ENCODE measurements at places on chromosomes 7 and 10. TPM values are rescaled to one million over a fixed set of nuclear protein-coding genes. Genes with fewer than 3 reads are reported as not detected.

FBXL15 gene
- 12.7 TPM for total RNA-seq

CYP3A4 gene
- not detected for total RNA-seq

CH25H gene
- total RNA-seq = not detected

TAF6 gene
- 58.6 TPM for total RNA-seq

ACBD7 gene
- 5.4 TPM for total RNA-seq

SMO gene
- total RNA-seq = 15.5 TPM

EBLN1 gene
- total RNA-seq = not detected

PODXL gene
- 44.2 TPM for total RNA-seq

ANKRD61 gene
- 0.26 TPM for total RNA-seq

DNA sequence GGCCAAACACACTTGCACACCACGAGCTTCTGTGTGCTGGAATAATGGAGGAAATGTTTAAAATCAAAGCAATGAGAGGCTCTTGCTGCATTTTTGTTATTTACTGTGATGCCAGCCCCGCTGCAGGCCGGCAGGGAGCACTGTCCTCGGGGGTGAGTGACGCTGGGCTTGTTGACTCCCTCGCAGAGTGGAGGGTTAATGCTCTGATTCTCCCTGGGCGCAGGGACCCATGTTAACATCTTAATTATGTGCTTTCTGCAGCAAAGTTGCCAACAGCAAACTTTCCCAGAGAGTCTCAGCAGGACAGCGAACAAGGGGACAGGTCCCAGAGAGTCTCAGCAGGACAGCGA, 22.9 kb downstream of the SCART1 start:
- DNase-seq = no peak

- DNase-seq = no peak
These were observed 225.9 kb downstream of the LRMDA start for GRCh38 chr10:75657351-75657750.

DNA sequence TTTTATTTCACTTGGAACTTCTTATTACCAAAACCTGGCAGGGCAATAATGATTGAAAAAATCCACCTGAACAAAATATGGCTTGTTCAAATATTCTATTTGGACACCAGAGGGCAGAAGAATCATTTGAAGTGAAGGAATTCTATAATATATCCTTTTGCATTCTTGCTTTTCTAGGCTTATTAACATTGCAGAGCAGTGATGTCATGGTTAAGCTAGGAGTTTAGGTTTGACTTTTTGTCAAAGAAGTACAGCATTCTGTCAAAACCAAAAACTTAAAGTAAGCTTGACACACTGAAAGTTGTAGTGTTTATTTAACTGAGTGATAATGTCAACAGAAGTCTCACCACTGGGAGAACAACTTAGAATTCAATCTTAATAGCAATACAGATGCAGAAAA, 156.0 kb downstream of the SEMA3D start:
- DNase-seq = peak; percentile 74

DNA sequence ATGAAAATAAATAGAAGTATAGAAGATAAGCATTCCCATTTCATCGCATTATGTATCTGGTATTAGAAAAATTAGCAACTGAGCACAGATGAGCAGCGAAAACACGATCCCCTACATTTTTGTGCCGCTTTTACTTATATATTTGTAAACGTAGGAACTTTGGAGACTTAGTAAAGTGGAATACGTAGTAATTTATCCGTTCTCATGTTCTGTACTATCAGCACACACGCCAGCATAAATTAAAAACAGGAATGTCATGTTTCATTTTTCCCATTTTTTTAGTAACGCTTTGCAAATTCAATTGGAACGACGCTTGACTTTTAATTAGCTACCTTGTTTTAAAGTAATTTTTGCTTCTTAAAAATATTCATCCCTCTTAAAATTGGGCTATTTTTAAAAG, 2.4 kb downstream of the ZNRF2 start:
- DNase-seq = no peak

- no peak for DNase-seq
These were observed 64.6 kb downstream of the COL13A1 start for GRCh38 chr10:69866246-69866687.

GRCh38 chr7:102892631-102893278, 20.0 kb upstream of the LRRC17 start:
- no peak for DNase-seq

GRCh38 chr10:116878123-116878522, 28.8 kb downstream of the ENO4 start:
- no peak for DNase-seq

GRCh38 chr10:16612115-16612980, 90.7 kb upstream of the C1QL3 start:
- DNase-seq = peak; percentile 16

- DNase-seq = no peak
These were observed 89.5 kb downstream of the ANK3 start for GRCh38 chr10:60299961-60300883.

- DNase-seq = no peak
These were observed 18.7 kb downstream of the NEURL1 start for GRCh38 chr10:103512166-103512565.

DNA sequence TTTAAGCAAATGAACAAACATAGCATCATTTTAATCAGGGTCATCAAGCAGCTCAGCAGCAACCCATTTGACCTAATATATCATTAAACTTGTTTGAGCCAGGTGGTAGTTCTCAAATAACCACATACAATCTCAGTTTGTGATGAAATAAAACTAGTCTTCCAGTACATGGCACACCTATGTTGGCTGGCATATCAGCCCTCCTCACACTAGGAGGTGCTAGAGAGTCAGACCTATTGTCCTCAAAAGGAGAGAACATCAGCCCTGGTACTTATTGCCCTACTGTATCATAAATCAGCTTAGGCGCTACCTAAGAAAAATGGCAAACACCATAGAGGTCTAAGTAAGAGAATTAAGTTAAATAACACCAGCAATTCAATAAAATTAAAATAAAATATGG, 81.7 kb downstream of the CABCOCO1 start:
- DNase-seq = peak; percentile 92

GRCh38 chr10:10986606-10987005, 31.1 kb upstream of the CELF2 start:
- no peak for DNase-seq

DNA sequence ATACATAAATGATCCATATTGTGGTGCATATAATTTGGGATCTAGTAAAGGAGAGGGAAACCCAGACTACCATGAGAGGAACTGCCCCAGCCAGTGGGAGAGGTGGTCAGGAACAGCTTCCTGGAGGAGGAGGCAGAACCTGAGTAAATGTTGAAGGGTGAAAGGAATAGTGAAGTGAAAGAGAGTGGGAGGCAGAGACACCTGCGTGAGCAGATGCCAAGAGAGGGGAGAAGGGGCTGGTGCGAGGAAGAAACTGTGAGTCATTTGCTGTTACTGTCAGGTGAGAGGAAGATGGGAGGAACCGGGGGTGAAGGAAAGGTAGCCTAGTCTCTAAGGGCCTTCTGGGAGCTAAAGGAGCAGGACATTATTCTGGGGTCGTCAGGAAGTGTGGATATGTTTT, 294.8 kb downstream of the GRID1 start:
- no peak for DNase-seq

DNA sequence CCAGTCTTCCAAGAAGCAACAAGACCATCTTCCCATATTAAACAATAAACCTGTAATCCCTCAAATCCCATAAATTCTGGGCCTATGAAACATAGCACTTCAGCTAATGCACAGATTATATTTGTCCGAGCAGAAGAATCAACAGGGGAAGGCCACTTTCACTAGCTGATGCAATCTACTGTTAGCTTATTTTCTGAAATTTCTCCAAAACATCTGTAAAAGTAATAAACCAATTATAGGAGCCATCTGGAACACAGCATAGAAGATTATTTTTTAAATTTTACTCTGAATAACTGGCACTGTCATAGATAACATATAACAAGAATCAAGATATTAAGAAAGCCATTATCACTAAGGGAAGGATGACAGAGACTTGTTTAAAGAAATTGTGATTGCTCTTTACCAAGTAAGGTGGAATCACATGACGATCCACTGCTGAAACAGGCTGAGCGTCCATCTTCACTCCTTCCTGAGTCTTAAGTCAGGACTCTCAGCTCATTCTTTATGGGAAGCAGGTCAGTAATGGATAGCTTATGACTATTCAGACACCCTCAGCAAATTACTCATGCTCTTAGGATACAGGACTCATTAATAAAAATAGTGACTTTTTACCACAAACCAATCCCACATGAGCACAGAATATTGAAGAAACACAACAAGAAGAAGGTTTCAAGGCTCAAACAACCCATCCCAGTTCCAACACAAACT, 719.5 kb downstream of the XPNPEP1 start:
- no peak for DNase-seq

GRCh38 chr7:47361746-47362215, 220.1 kb downstream of the TNS3 start:
- peak; percentile 98 for DNase-seq

GRCh38 chr7:55593172-55593514, 20.8 kb upstream of the VOPP1 start:
- no peak for DNase-seq

- no peak for DNase-seq
These were observed 51.9 kb downstream of the MTPN start for GRCh38 chr7:135925210-135925609.

DNA sequence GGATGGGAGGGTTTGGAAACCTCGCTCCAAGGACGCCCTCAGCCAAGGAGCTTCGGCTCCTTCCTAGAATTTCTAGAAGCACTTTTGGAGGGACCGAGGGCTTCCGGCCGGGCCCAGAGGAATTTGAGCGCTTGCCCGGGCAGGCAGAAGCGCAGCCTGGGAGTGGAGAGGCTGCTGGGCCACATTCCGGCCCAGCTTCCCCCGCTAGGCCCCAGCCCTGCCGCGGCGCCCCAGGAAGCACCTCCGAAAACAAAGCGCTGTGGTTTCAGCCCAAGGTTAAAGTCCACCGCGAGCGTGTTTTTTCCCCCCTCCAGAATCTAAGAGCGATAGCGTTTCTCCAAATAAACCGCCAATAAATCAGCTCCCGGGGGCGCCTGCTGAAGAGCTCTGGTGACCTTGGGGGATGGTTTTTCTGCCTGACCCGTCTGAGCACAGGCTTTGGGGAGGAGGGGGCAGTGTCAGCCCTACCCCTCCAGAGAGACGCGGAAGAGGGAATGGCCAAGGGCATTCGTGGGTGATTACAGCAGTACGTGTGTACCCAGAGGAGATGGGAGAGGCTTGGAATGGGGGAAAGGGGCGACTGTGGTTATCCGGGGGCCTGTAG, 5.7 kb upstream of the TNRC18 start:
- DNase-seq = peak; percentile 40

DNA sequence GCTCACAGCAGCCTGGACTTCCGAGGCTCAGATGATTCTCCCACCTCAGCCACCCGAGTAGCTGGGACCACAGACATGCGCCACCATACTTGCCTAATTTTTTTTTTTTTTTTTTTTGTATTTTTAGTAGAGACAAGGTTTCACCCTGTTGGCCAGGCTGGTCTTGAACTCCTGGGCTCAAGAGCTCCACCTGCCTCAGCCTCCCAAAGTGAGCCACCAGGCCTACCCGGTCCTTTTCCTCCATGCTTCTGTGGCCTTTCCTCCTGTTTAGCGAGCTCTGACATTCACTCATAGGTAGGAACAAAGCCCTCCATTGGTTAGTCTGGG, 50.1 kb upstream of the SRPK2 start:
- no peak for DNase-seq

- DNase-seq = no peak
These were observed 11.3 kb downstream of the CHCHD3 start for GRCh38 chr7:133070562-133070961.

GRCh38 chr10:22976534-22976933, 48.7 kb downstream of the ARMC3 start:
- DNase-seq = no peak

- no peak for DNase-seq
These were observed 59.5 kb upstream of the PDLIM1 start for GRCh38 chr10:95350219-95350829.

GRCh38 chr10:16848562-16849154, 31.4 kb upstream of the RSU1 start:
- DNase-seq = no peak

- no peak for DNase-seq
These were observed 110.7 kb downstream of the CYTH3 start for GRCh38 chr7:6161463-6162330.

- DNase-seq = no peak
These were observed 123.4 kb downstream of the CUX1 start for GRCh38 chr7:101940830-101941229.

- no peak for DNase-seq
These were observed 45.8 kb downstream of the GPR85 start for GRCh38 chr7:113040849-113041248.

- no peak for DNase-seq
These were observed 18.7 kb upstream of the CSGALNACT2 start for GRCh38 chr10:43119416-43120115.

GRCh38 chr7:113283861-113284260, 165.5 kb upstream of the SMIM30 start:
- DNase-seq = no peak

DNA sequence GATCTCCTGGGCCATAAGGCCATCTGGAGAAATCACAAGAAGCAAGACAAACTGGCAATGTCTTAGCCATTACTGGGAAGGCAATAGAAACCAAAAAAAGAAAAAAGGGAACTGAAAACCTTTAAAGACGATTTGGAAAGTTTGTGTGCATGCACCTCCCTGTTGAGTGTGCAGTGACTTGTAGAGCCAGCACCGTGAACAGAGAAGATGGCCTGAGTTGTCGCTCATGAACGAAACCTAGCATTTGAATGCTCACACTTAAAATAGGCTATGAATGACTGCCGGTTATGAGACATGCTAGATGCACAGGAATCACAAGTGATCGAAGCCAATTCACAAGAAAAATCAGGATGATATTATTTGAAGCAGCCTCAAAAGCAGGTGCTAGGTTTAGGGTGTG, 151.3 kb upstream of the ADO start:
- DNase-seq = no peak

DNA sequence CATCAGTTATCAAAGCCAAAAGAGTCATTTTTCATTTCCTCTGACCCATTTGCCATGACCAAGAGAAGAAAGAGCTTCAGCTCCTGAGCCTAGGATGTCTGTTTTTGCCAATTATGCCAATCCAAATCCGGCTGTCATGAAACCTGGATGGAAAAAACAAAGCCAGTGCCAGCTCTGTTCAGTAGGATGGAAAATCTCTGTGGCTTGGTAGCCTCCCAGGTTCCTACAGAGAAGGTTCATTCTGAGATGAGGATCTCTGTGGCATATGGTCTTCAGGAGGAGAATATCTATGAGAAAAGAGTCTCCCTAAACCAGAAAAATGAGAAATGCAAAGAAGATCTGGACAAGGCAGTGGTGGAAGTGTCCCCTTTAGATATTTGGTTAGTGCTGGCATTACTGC, 475.4 kb downstream of the CNTNAP2 start:
- DNase-seq = no peak

DNA sequence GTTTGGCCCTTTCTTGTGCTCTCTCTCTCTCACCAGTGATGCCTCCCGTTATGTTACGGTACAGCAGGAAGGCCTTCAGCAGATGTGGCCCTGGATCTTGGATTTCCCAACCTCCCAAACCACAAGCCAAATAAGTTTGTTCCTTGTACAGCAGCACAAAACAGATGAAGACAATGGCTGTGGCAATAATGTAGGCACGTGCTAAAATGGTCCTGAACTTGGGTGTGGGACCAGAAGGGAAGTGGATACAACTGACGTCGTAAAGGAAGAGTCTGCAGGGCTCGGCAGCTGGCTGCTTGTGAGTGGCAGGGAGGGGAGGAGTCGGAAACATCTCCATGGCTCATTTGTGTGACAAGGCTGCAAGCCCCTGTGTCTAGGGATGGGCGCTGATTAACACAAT, 26.8 kb downstream of the PROSER2 start:
- no peak for DNase-seq

GRCh38 chr7:93715234-93715633, 140.7 kb upstream of the CALCR start:
- DNase-seq = peak; percentile 47

- DNase-seq = no peak
These were observed 201.6 kb downstream of the THSD7A start for GRCh38 chr7:11630355-11630754.

- no peak for DNase-seq
These were observed 166.1 kb downstream of the RPS24 start for GRCh38 chr10:78199759-78200158.
